Urinary bladder (tissue), 4 donors: ENCODE measurements at places on chromosomes 16 and 17. TPM values are rescaled to one million over a fixed set of nuclear protein-coding genes. Genes with fewer than 3 reads are reported as not detected.

DNA sequence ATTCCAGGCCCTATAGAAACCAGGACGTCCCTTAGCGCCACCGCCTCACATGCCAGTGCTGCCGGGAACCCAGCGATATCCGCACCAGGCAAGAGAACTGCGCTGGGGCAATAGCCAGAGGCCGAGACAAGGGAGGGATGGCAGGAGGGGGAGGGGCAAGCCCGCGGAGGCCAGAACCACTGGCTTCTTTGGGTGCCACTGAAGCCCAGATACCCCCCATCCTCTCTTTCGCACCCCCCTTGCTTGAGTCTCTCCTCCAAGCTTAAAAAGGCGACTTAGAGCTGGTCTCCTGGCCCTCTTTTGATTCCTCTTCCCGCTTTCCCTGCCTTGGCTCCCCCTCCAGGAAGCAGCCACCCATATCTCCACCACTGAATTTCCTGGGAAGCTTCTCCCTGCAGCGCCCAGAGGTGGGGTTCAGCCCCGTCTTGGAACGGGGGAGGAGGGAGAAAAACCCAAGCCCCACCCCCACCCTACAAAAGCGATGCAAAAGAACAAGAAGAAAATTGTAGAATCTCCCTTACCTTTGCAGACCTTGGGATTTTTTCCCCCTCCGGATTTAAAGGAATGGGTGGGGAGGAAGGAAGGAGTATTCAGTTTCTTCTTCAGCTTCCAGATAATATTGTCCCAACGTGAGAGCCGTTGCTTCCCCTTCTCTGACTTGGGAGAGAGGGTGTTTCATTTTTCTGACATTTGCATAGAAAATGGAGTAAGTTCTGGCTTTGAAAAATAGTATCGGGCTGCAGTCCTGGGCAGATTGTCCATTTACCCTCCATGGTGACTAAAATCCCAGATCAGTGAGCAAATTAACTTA lies 622 bp downstream of the HOXB6 start:
- DNase-seq, result no peak

GRCh38 chr16:28218109-28218508 lies 6.3 kb upstream of the XPO6 start:
- no peak for DNase-seq

DNA sequence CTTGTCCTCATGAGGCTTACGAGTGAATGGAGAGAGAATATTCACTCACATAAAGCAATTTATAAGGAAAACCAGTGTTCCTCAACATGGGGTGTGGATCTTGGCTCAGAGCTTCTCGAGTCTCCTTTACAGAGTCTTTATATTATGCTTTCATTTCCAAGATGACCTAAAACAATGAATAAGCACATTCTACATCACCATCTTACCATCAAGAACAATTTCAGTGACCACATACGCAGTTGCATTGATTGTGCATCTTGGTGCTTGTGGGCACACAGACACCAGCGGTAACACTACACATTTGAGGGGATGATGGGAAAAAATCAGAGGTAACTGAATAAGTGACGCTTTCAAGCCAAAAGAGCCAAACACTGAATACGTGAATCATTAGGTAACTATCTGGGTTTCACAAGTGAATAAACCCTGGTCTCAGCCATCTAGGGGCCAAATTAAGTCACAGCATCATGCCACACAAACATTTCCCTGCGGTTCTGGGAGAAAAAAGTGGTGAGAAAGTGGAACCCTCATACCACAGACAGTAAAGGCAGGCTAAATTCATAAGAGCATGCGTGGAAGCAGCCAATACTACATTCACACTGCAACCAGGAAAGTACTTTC lies 9.4 kb downstream of the CWC25 start:
- no peak for DNase-seq

GRCh38 chr17:81432941-81433340 lies 37.7 kb downstream of the BAHCC1 start:
- no peak for DNase-seq

GRCh38 chr17:79023886-79024771 lies at the start of gene C1QTNF1:
Gene C1QTNF1, plus strand, starts transcription at chr17:79024169. Its CDS starts 19,800 bp downstream, at chr17:79043969.
- DNase-seq, result no peak

Gene CD300LG
- 0.58 TPM for total RNA-seq

Gene MYH13
- total RNA-seq, result 0.05 TPM
